MM.1S (cell line): ENCODE measurements at places on chromosomes 3 and 15.
A peak's percentile ranks its signal among the peaks of the same experiment; 100 is the strongest.

- DNase-seq: peak; percentile 58
Measured at GRCh38 chr3:68893600-68894239, 38.6 kb downstream of the TAFA4 start.

DNA sequence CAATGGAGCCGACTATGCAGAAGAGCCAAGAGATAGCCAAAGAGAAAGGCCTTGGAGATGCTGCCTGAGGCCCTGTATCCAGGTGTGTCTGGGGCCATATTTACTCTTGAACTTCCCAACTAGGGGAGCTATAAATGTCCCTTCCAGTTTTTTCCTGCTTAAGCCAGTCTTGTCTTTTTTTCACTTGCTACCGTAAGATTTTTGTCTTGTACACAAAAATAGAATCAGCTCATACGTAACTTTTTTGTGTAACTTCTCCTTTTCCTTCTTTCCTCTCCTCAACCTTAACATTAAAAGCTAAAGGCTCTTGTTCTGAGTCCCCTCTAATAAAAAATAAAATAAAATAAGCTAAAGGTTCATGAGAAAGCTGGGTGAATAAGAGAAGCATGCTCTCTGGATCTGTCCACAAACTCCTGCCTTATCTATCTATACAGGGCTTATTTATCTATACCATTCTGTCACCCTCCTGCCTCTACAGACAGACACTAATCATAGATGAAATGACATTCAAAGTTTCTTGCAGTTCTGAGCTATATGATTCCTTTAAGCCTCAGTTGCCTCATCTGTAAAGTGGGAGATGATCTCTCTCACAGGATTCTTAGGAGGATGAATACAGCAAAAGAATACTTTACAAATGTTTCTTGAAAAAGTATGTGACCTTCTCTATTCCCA, 4.6 kb downstream of the SUMF1 start:
- no peak for DNase-seq

GRCh38 chr3:159881828-159882309, 106.8 kb upstream of the IL12A start:
- DNase-seq: no peak

GRCh38 chr15:55742927-55743728, at the start of gene PRTG:
TSS of gene PRTG (minus strand) at chr15:55743152. CDS start at chr15:55742931, 221 bp downstream.
- no peak for DNase-seq

DNA sequence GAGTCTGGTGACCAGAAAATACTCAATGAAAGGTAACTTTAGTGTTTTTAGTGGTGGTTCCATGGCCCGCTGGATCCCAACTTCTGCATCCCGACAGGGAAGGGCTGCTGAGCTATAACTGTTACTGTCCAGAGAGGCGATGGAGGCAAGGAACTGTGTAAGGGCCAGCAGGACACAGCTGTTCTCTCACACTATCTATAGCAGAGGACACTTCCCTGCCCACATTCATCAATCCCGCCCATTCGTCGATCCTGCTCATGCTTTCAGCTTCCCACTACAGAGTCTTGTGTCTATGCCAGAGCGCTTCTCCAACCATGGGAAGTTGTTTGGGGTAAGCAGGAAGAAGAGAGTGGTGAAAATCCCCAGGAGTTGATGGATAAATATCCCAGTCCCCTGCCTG, 8.4 kb downstream of the COLQ start:
- DNase-seq: no peak

DNA sequence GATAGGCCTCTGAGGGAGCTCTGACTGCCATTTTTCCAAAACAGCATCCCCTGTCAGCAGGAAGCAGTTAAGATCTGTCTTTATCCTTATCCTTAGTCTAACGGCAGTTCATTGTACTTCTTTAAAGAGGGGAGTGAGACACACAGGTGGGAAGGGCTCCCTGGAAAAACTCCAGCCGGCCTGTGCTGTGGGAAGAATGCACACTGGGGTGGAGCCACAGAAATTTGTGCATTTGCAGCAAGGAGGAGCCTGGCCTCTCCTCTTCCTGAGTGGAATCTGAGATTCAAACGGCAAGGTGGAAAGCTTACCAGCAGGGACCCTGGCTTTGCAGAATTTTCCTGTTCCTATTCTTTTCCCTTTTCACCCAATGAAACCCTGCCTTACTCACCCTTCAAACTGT, 1209.4 kb downstream of the ROBO2 start:
- no peak for DNase-seq

DNA sequence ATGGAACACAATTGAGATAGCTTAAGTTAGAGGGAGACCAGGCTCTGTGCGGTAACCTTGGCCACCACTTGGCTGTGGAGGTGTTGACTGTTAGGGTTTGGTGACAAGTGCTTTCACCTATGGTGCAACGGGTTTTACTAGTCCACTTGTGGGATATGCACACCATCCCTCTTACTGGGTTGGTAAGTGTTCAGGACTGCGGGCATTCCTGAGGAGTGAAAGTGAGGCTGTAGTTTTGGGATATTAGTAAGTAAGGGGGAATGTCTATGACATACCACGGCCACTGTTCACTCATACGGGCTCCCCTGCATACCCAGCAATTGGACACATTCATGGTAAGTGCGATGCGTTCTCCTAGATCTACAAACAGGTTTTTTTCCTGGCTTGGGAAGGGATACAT, 8.0 kb upstream of the RAD54L2 start:
- no peak for DNase-seq

GRCh38 chr3:161239700-161240099, 18.6 kb downstream of the NMD3 start:
- DNase-seq: no peak

DNA sequence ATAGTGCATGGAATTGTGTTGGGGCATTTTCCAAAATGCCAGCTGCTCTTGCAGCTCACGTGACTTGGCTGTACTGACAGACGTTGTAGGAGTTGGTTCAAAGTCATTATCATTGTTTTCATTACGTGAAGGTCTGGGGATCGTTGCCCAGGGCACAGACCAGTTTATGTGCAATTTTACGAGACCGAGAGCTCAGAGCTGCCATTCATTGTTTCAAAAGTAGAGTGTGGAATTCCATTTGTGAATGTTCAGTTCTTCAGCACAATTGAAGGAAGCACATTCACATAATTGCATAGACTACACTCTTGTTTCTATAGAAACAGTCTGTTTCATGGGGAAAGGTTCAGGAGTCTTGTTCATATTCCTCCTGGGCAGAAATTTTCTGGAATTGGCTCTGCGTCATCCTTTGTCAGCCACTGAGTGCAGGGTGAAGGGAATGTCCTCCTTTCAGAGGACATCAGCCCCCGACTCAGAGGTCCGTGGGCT, 54.5 kb downstream of the GABRG3 start:
- DNase-seq: no peak

- no peak for DNase-seq
Measured at GRCh38 chr3:171311784-171312183, 148.4 kb downstream of the TNIK start.

- DNase-seq: no peak
Measured at GRCh38 chr15:67158367-67158766, 93.0 kb downstream of the SMAD3 start.

DNA sequence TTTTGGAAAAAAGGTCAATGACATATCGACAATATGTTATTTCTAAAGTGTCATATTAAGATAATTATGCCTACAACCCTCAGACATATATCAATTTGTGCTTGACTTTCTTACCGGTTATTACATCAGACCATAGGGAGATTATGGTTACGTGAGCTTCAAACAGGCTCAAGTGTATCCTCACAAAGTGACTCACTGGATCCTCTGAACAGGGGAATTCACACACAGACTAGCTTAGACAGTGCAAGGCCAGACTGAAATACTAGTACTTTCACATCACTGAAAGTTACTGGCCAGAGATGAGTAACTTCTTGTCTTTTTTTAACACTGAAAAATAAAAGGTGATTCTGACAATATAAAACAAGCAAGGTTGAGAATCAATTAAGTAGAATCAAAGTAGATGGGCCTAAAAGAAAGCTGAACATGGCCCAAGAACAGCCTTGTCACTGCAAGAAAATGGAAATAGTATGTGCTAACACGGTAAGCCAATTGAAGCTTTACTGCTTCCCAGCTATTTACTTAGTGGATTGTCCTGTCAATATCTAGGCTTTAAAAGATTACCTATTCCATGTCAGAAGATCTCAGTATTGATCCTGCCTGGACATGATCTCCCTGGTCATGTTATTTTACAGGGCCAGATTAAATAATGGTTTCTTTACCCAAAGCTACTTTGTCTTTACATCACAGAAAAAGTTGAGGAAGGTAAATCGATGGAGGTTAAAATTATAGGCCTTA, 848.6 kb downstream of the ROBO1 start:
- DNase-seq: no peak

DNA sequence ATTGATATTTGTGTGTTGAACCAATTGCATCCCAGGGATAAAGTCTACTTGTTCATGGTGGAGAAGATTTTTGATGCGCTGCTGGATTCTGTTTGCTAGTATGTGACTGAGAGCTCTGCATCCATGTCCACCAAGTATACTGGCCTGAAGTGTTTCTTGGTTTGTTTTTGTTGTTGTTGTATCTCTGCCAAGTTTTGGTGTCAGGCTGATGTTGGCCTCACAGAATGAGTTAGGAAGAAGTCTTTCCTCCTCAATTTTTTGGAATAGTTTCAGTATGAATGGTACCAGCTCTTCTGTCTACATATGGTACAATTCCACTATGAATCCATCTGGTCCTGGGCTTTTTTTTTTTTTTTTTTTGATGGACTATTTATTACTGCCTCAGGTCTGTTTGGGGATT, 50.9 kb upstream of the OSTN start:
- no peak for DNase-seq

GRCh38 chr3:59381282-59381681, 331.5 kb upstream of the CFAP20DC start:
- no peak for DNase-seq

- no peak for DNase-seq
Measured at GRCh38 chr3:60707452-60708020, 543.7 kb downstream of the FHIT start.

DNA sequence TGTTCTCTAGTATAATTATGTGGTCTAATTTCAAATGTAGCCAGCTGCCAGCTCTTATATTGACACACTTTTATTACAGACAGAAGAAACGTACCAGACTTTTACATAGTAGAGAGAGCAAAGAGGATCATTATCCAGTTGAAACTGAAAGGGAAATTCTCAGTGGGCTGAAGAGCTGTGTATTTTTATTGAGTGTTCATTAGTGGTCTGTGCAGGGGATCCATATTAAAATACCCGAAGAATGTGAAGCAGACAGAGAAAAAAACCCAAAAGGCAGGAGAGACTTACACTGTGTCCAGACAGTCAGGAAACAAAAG, 41.3 kb downstream of the MYRIP start:
- no peak for DNase-seq

DNA sequence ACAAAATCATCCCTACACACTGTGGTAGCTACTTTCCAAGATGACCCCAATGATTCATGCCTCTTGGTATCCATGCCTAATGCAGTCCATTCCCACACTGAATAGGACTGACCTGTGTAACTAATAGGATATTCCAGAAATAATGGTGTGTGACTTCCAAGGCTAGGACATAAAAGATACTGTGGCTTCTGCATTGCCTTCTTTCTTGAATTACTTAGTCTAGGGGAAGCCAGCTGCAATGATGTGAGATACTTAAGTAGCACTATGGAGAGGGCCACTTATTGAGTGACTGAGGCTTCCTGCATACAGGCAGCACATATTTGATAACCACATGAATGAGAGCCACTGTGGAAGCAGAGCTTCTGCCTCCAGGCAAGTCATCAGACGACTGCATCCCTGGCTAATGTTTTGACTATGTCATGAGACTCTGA, 50.1 kb downstream of the NR1I2 start:
- no peak for DNase-seq

- no peak for DNase-seq
Measured at GRCh38 chr3:35537265-35537664, 102.1 kb upstream of the ARPP21 start.

GRCh38 chr3:94716326-94717018, 653.6 kb downstream of the NSUN3 start:
- DNase-seq: no peak

DNA sequence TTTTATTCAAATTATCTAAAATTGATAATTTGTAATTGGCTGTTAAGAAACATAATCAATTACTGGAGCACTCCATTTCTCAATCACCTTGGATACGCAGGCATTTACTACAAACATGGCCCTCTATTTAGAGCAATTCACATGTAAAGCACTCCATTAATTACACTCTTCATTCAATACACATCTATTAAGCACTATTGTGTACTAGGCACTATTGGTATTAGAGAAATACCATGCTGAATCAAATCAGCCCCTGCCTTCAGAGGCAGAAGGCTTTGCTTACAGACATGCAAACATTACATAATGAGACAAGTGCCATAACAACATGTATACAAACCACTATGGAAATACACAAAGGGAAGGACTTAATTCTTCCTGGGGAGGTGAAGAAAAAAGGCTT, 69.1 kb downstream of the PEAK1 start:
- no peak for DNase-seq

GRCh38 chr3:30646181-30646876, 39.9 kb downstream of the TGFBR2 start:
- no peak for DNase-seq

DNA sequence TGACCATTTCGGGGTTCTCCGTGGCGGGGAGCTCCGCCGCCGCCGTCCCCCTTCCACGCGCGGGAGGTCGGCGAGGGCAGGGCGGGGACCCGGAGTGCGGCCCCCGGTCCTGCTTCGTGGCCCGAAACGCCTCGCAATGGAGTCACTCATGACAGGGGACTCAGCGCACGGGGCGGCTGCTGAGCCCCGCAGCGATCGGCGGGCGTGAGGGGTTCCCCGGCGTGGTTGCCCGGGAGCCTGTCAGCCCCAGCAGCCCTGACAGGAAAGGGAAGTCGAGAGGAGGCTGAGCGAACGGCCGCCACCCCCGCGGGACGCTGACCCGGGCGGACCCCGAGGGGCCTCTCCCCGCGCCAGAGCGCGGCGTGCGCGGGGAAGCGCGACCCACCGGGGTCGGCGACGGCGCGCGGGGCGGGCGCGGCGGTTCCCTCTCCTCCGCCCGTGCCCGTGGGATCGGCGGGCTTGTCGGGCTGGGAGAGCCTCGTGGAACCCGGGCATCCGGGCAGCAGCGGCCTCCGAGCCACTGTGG, 564 bp upstream of the PIGZ start:
- DNase-seq: peak; percentile 56

- no peak for DNase-seq
Measured at GRCh38 chr3:9986230-9986725, 363 bp downstream of the EMC3 start.

GRCh38 chr3:123498761-123499160, 49.9 kb upstream of the ADCY5 start:
- no peak for DNase-seq

- no peak for DNase-seq
Measured at GRCh38 chr3:107432646-107433045, 55.4 kb downstream of the CCDC54 start.

DNA sequence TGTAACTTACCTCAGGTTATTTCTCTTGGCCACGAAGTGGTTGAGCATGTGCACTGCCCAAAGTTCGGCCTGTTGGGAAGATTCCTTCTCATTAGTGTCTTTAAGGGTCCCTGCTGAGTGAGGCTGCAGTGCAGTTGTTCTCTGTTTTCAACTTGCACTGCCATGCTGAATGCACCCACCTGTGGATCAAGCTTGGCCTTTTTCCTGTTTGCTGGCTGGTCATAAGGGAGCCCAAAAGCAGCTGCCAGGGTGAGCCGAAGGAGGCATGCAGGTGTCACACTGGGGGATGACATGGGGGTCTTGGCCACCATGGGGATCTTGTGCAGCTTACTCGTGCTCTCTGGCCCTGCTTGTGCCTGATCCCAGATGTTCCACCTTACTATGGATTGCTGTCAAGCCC, 46.1 kb upstream of the RAF1 start:
- no peak for DNase-seq

GRCh38 chr15:40901053-40901443, 6.8 kb downstream of the VPS18 start:
- no peak for DNase-seq
